OCI-M1 (cell line): ENCODE measurements at places on chromosomes 2 and 18.

GRCh38 chr2:111694700-111695101 is 189.3 kb downstream of the ANAPC1 start:
- no peak for DNase-seq

DNA sequence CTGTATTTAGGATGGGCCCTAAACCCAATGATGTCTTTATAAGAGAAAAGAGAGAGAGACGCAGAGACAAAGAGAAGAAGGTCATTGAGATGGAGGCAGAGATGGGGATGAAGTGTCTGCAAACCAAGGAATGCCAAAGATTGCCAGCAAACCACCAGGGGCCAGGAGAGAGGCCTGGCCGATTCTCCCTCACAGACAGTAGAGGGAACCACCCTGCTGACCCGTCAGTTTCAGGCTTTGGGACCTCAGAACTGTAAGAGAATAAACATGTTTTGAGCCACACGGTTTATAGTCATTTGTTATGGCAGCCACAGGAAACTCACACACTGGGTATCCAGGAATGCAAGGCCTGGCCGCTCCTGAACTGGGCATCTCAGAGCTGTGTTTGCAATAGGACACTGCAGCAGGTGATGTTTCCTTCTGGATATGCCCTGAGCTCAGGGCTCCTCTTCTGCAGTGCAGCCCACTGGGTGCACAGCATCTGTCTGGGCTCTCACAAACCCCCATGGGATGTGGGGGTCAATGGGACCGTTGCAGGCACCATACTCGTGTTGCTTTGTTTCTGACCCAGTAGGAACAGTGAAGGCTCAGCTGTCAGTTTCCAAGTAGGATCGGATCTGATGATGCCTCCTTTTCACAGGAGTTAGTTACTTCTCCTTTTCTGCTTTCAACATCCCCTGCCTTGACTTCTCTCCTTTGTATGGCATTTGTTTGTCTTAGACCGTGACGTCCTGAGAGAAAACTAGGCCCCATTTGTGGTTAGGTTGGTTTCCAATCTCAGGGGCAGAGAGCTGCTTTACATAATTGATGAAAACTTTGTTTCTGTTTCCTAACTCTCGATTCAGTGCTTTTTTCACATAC is 20.8 kb downstream of the PTPN18 start:
- peak; percentile 14 for DNase-seq

DNA sequence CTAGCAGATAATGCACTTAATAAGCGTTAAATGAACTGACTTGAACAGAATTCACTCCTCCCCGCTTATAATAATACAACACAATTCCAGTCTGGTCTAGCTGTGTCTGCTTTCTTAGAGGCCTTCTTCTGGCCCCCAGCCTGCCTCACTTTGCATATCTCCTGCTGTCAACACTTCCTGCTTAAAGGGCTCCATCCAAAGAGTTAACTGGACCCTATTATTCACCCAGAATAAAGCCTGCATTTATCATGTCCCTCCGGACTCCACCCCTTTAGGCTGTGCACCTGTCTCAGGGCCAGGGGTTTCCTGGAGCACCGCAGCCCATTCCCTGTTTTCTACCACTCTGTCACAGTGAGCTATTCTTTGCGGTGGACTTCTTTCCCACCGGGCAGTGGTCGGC is 292.8 kb upstream of the FBXO11 start:
- no peak for DNase-seq

DNA sequence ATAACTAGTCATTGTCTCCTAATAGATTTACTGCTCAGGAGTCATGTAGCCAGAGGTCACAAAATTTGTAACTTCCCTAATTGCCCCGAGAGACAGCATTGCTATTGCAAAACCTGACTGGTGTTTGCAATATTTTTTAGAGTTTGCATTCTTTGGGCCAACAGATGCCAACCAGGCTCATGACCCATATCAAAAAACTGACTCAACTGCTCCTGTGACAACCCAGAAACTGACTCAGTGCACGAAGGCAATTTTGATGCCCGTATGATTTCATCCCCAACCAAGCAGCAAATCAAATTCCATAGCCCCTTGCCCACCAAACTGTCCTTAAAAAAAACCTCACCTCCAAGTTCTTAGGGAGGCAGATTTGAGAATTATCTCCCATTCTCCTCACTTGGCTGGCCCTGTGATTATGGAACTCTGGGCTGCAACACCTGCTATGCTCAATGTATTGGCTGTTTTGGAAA is 951.3 kb downstream of the TSN start:
- DNase-seq: no peak

DNA sequence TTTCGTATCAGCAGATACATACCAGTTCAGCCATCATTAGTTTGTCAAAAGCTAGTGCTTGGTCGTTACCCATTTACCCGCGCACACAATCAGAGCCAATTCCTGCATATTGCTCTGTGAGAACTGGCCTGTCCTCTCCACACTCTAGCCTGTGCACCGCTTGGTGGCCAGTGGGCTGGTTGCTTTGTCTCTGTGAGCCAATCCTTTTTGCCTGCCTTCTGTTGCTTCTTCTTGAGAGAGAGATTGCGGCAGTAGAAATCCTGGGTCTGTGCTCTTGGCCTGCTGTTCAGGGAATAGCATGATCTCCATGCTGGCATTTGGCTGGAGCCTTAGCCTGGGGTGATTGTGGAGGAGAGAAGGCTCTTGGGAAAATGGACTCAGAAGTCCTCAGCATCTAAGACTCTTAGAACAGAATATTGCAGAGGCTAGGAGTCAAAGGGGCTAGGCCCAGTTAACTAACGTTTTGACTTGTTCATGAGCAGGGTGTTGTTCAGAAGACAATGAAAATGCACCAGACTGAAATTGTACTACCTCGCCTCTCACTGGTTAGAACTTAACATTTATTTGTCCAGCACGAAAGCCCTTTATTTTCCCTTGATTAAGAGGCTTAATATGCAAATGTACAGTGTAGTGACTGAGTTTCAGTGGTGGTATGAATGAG is 37.1 kb downstream of the MAP4K4 start:
- no peak for DNase-seq

DNA sequence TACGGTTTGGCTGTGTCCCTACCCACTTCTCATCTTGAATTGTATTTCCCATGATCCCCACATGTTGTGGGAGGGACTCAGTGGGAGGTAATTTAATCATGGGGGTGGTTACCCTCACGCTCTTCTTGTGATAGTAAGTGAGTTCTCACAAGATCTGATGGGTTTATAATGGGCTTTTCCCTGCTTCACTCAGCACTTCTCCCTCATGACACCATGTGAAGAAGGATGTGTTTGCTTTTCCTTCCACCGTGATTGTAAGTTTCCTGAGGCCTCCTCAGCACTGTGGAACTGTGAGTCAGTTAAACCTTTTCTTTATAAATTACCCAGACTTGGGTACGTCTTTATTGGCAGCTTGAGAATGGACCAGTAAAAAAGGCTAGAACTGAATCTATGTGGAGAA is 750.0 kb upstream of the ID2 start:
- DNase-seq: no peak

- DNase-seq: no peak
Measured at GRCh38 chr2:95376311-95377215, 25.9 kb upstream of the FAHD2A start.

DNA sequence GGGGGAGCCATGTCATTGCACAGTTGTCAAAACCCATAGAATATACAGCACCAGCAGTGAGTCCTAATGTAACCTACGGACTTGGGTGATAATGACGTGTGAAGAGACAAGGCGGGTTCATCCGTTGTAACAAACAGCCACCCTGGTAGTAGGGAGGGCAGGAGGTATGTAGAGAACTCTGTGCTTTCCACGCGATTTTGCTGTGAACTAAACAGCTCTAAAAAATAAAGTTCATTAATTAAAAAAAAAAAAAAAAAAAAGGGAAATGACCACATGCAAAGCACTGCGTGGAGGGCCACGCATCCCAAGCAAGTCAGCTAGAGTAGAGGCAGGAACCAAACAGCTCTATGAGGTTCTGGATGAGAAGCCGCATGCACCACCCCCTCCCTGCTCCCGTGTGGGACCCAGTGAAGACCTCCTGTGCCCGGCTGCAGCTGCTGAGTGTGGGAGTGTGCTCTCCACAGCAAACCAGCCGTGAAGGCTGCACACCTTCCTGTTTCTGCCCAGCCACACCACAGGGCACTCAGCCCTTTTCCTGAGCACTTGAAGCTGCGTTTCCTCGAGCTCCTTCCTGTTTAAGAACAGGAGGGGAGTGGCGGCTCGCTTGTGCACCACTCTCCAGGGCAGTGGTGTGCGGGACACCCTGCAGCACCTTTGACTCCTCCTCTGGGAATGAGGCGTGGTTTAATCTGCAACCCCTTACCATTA is 65.6 kb downstream of the ODC1 start:
- peak; percentile 16 for DNase-seq

DNA sequence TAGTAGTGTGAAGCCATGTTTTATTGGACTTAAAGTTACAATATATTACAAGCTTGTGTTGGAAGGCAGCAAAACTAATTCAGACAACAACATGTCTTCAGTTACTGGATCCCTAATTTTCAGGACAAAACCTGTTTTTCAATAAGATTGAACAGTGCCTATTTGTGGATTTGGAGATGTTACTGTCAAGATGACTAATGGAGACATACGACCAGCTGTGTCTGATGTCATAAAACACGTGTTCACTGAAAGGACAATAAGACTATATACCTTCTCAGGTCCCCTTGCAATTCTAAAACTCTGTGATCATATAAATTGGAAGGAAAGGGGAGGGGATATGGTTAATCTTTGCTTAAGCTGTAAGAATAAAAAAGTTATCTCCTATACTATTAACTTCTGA is 21.7 kb downstream of the METTL21A start:
- DNase-seq: no peak

- no peak for DNase-seq
Measured at GRCh38 chr2:73033142-73033765, 38.3 kb downstream of the SFXN5 start.

- DNase-seq: no peak
Measured at GRCh38 chr2:26606847-26607190, 34.3 kb downstream of the CIB4 start.

DNA sequence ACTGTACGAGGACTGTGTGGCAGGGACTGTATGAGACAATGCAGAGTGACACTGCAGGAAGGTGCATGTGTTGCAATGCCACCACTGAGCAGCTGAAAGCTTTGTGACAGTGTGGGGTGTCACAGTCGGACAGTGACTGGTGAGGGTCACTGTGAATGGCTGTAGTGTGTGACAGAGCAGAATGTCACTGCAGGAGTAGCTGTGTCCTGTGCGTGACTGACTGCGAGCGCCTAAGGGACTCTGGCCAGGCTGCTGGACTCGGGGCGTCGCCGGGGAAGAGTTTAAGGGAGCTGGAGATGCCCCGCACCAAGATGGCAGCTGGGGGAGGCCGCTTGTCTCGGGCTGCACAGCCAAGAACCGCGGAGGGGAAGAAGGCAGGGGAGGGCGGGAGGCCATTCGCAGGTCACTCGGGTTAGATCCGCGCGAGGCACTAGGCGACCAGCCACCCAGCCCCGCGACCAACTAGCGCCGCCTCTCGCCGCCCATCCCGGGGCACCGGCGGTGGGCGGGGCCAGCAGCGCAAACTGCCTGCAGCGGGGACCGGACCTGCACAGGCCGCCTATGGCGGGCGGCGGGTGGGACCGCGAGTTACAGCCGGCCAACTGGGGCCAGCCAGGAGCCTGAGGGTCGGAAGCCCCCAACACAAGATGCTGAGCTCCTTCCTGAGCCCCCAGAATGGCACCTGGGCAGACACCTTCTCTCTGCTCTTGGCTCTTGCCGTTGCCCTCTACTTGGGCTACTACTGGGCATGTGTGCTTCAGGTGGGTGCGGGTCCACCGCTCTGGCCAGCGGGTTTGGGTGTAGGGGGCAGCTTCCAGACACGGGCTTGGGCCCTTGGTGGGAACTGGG is at the start of gene ABHD1:
TSS of gene ABHD1 (plus strand) at position 514 of the 849 bp plus-strand sequence. CDS start at position 648, 134 bp downstream.
- no peak for DNase-seq

GRCh38 chr2:80363791-80364349 is 59.3 kb upstream of the LRRTM1 start:
- DNase-seq: peak; percentile 18

DNA sequence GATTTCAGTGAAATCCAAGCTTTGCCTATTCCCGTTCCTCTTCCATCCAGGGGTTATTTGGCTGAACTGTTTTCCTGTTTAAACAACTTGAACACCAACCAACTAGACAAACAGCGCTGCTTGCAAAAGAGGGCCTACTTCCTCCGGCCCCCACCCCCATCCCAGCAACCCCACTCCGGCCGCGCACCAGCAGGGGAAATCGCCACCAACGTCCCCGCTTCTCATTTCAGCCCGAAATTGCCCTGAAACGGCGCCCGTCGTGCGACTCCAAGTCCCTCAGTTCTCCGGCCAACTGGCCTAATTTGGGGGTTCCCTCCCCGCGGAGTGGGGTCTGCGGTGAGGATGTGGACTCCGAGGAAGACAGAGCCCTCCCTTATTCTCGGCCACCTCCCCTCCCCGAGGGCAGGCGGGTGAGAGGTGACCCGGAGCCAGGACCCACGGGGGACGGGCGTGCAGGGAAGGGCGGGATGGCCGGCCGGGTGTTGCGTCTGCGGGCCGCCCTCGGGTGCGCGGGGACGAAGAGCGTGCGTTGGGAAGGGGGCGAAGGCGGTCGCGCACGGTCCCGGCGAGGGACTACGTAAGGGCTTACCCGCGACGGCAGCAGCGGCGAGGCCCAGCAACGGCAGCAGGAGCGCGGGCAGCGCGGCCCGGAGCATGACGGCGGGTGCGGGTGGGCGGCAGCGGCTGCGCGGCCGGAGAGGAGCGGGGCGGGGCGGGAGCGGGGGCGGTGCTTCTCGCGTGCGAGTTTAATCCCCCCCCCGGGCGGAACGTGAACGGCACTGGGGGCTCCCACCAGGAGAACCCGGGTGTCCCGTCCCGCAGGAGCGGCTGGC is at the start of gene CD302:
TSS of gene CD302 (minus strand) at position 666 of the 833 bp plus-strand sequence. CDS start at position 656, 10 bp downstream.
- DNase-seq: no peak

- no peak for DNase-seq
Measured at GRCh38 chr2:123521854-123522253, 503.2 kb upstream of the CNTNAP5 start.

- DNase-seq: no peak
Measured at GRCh38 chr2:201263779-201264178, 3.4 kb downstream of the CASP8 start.

DNA sequence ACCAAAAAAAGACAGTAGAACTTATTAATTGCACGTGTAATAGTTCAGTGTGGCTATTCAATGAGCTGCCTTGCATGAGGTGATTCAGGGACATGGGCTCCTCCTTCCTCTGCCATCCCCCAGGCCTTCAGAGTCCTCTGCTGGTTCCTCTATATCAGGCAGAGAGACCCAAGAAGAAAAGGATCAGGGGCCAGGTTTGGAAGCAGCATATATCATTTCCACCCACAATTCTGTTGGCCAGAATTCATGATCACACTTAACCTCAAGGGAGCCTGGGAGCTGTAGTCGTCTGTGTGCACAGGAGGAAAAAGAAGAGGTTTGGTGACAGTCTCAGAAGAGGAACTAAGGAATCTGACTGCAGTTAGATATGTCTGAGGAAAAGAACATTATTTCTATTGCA is 114.0 kb upstream of the GLS start:
- peak; percentile 84 for DNase-seq
